ENCODE measurements at places on chromosomes 7 and 10. TPM values are rescaled to one million over a fixed set of nuclear protein-coding genes. Genes with fewer than 3 reads are reported as not detected.

Gene GSTO2
- 11.0 TPM for total RNA-seq

Gene RHOBTB1
- 18.8 TPM for total RNA-seq

Gene AGR3
- not detected for total RNA-seq

Gene LRIT1
- not detected for total RNA-seq

Gene ITGA8
- not detected for total RNA-seq

Gene TYSND1
- 8.2 TPM for total RNA-seq

Gene BLOC1S2
- 63.2 TPM for total RNA-seq

Gene ACTA2
- 45.6 TPM for total RNA-seq

Gene ZNF467
- under 0.01 TPM for total RNA-seq

Gene C10orf143
- total RNA-seq: 2.5 TPM

Gene UCN3
- not detected for total RNA-seq

Gene PNLIPRP2
- not detected for total RNA-seq

Gene PCGF6
- 18.6 TPM for total RNA-seq

Gene RBM20
- total RNA-seq: 0.39 TPM

Gene CALML3
- not detected for total RNA-seq

Gene NOS3
- 1.8 TPM for total RNA-seq

Gene NFE2L3
- total RNA-seq: 2.6 TPM
